Mesenchymal stem cell (in vitro differentiated cells and primary cell): ENCODE measurements at places on chromosomes 6 and 20.

DNA sequence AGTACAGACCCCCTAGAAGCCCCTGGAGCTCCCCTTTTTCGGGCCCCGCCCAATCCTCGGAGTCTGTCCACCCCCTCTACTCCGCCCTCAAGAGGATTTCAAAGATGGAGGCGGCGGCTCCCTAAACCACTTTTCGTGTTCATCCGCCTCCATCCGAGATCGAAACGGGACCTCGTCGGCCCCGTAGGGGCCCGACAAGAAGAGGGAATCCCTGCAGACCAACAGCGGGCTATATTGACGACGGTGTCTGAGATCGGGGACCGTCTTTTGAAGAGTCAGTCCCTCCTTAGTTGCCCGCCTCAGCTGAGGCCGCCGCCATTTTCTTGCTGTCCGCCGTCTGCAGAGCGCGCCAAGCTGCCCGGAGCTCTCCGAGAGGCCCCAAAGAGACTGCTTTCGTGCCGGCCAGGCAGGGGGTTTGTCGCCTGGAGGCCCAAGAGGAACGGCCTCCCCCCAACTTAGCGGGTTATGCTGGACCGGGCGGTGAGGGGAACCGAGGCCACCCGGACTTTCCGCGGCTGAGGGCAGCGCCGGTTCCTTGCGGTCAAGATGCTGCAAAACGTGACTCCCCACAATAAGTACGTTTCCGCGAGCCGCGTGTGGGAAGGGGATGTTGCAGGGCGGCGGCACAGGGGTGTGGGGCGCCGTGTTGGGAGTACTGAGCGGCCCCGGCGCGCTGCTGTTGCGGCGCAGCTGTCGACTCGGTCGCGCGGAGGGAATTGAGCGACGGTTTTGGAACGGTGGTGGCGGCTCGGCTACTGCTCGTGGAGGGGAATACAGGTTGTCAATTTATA, 4.2 kb downstream of the BRD2 start:
- DNase-seq, result no peak

DNA sequence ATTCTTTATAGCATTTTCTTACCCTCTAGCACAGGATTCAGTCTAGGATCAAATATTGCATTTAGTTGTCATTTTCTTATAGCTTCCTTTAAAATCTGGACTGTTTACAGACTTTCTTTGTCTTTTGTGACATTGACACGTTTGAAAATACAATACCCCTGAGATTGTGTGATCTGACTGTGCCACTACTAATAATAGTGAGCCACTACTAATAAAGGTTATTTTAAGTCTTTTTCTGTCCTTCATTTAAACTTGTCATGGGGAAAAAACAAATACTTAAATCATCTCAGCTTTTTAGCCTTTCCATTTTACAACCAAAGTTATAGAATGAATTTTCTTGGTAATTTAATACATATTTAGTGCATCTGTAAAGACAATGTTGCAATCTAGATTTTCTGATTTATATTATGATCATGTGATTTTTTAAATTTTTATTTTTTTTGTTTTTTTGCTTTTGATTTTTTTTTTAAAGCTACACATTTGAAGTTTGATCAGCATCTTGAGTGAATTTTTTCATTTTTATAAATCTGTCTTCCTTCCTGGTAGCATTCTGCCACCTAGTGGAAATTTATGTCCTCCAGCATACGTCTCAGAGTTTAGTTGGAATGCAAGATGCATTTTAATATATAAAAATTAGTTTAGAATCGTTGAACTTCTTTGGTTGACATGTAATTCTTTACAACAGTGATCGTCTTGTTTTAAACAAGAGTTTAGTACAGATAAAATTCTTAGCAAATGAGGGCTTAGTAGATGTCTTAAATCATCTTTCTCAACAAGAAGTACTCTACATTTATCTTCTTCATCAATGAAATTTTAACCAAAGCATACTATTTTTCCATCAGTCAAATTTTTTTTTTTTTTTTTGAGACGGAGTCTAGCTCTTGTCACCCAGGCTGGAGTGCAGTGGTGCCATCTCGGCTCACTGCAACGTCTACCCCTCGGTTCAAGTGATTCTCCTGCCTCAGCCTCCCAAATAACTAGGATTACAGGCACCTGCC, 119.4 kb downstream of the NCOA3 start:
- DNase-seq, result peak; percentile 72

DNA sequence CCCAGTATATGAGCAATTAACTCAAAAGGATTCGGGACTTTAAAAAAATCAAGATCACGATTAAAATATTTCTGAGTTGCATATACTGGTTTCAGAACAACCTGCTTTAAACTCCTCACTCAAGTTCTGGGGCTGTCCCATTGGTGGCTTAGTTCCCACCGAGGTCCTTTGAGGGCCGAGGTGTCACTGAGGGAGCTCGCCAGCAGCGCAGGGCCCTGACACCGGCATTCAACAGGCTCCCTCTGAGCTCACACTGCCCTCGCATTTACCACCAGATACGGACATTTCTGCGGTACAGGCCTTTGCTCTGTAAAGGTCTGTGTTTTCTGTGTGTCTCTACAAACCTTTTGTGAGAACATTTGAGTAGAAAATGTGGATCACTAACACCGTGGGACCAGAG, 24.4 kb upstream of the BNIP5 start:
- no peak for DNase-seq

DNA sequence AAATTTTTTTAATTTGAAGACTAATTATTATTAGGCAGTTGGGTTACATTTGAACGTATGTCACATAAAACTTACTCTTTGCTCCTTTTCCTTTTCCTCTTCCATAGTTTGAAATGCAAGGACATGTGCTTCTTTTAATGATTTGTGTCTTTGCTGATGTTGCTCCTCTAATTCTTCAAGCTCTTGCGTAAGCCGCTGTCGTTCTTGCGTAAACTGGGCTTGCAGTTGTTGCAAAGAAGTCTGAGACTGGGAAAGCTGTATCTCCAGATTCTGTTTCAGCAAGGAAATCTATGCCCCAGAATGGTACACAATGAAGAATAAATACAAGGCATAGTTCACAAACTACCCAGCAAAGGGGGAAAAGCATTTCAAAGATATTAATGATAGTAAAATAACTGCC, 45.1 kb upstream of the MCM9 start:
- peak; percentile 66 for DNase-seq

DNA sequence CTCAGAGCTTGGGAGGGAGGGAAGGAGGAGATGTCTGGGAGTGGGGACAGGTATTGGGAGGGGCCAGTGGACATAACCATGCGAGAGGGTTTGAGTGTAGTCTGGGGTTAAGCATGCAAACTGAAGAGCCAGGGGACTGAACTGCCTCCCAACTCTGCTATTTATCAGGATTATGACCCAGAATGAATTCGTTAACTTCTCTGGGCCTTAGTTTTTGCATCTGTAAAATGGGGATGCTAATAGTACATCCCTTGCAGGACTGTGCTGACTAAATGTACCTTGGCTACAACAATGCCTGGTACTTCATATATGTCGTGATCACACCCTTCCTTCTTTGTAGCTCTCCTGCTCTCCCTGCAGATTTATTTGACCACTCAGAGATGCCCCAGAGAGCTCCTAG, 83.6 kb downstream of the MDGA1 start:
- no peak for DNase-seq

- DNase-seq, result no peak
Observed at GRCh38 chr20:45408646-45409213, 641 bp downstream of the DBNDD2 start.

- no peak for DNase-seq
Observed at GRCh38 chr6:159759645-159760044, 2.2 kb upstream of the ACAT2 start.

DNA sequence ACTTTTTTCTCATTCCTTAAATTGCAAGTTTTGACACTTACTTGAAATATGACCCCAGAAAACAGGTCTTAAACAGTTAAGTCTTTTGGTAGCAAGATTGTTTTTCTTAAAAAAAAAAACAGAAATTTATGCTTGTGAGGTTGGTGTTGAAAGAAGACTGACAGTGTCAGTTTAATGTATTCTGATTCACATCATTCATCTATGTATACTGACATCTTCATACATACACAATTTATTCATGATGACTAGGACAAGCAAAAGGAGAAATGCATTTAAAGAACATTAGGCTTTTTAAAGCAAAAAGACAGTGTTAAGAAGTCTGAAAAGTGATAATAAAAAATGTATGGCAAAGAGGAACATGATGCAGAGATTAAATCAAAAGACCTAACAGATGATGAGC, 27.0 kb downstream of the MCHR2 start:
- no peak for DNase-seq

DNA sequence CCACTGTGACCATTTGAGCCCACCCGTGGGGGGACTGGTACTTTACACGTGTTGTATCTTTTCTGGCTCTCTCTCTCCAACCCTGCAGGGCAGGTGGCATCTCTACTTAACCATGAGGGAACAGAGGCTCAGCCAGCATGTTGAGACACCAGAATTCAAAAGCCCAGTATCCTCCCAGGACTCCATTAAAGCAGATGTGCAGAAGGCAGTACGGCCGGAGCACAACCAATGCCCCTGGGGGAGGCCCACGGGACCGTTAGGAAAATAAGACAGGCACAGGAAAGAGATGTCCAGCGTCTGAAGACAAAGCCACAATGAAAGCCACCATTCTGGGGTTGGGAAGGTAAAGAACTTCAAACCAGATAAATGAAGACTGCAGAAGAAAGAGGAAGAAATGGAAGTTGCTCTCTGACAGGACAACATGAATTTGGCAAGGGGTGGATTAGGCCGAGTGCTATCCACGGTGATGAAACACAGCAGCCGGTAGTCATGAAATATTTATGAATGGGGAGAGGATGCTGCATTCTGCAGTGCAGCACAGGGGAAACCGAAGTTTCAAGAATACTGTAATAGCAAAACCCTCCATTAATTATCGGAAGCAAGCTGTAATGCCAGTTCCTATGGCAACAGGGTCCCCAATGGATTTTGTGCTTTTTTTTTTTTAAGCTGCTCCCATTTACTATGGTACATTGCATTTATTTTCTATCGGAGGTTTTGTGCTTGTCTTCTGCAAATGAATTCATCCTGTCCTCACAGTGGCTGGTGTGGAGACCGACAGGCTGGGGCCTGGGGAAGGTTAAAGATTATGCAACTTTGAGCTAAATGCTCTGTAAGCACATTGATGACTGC, 179.4 kb downstream of the NRN1 start:
- no peak for DNase-seq

DNA sequence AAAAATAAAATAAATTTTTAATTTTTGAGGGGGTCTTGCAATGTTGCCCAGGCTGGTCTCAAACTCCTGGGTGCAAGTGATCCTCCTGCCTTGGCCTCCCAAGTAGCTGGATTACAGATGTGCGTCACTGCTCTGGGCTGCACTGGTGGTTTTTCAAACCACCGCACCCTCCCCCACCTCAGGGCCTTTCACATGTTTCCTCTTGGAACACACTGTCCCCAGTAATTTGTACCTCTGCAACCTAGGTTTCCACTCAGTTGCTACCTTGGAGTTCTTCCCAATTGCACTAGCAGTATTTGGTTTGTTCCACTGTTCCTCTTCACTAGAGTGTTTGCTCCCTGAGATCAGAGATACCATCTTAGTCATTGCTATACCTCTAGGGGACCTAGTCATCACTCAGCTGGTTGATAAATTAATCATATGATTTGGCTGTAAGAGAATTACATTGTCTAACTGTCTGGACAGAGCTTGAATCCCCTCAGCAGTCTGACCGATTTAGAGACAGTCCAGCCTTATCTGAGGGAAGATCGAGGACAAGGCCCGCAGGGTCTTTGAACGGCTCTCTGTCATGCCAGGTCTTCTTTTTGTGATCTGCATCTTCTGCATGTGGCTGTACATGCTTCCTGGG, 32.0 kb downstream of the CEP43 start:
- no peak for DNase-seq

- no peak for DNase-seq
Observed at GRCh38 chr6:142732790-142733189, 212.2 kb downstream of the HIVEP2 start.

- no peak for DNase-seq
Observed at GRCh38 chr6:44475417-44475778, 87.9 kb downstream of the CDC5L start.

- DNase-seq, result no peak
Observed at GRCh38 chr6:146981981-146982380, 222.2 kb upstream of the STXBP5 start.

DNA sequence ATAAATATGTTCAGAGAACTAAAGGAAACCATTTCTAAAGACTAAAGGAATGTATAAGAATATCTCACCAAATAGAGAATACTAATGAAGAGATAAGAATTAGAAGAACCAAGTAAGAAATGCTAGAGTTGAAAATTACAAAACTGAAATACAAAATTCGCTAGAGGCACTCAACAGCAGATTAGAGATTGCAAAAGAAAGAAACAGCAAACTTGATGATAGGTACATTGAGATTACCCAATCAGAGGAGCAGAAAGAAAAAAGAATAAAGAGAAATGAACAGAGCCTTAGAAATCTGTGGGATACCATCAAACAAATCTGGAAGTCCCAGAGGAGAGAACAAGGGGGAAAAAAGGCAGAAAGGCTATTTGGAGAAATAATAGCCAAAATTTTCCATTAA, 6.3 kb upstream of the PDCD2 start:
- no peak for DNase-seq

DNA sequence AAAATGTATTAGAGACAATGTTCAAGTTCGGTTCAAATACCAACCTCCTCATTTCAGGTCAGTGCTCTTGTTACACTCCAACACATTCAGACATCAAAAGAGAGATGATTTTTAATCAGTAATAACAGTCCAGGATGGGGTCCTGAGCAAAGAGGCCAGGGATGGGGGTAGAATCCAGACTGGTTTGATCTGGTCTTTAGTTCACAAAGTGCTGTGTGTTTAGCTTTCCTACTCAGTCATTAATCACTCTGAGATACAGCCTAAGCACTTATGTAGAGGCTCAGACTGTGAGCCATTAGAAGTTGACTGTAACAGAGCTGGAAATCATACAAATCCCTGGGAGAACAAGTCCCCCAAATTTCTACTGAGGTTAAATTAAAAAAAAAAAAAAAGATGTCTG, 241.6 kb downstream of the PTPRK start:
- peak; percentile 52 for DNase-seq

DNA sequence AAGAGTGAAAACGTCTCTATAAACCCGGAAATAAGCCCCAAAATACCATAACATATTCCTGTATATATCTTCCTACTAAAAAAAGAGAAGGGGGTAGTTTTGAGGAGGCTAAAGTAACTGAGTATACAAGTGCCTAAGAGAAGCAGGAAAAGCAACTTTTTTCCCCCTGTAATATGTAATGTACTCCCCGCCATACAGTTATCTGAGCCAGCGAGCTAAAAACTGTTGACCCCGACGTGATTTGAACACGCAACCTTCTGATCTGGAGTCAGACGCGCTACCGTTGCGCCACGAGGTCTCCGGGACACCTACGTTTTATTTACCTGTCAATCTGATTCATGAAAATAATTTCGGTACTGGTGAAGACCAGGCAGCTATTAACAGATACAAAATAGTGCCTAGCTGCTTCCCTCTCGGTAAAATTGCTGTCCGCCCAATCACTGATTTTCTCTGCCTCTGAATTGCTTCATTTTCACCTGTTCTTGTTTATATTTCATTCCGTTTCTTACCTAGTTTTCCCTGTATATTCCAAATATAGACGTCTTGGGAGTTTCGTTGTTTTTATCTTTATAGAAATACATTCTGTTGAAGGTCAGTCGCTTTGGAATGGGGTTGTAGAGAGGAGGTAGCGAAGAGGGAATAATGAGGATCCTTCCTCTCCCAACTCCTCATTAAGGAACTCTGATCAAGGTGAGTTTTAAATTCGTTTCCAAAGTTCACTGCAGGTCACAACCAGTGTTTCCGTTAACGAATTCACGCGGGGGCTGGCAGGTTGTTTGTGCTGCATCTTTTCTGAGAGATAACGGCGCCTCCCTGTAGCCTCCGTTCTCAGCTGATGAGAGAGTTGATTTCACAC, 33.6 kb upstream of the BTN3A2 start:
- peak; percentile 41 for DNase-seq

- peak; percentile 12 for DNase-seq
Observed at GRCh38 chr6:1970151-1970561, 275.2 kb downstream of the GMDS start.
